ENCODE measurements at places on chromosomes 11 and 22.

DNA sequence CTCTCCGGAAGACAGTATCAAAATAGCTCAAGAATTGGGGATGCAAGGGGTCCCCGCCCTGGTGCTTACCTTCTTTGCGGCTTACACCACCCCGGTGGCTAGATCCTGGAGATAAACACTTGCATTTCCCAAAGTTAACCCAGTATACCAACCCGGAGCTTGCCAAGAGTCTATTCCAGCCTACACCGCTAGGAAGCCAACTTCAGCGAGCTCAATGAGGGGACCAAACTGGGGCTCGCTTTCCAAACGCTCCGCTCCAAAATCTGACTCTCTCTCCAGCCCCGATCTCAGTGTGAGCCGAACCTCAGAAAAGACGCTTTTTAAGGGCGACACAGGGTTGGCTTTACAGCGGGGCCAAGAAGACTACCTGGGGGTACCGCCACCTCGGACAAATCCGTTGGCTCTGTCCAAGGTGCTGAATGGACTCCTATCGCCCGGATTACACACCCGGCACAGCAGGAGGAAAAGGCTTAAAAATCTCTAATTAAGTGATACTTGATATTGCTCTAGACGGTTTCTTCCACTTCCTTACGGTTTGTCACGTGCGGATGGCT lies 20.1 kb upstream of the BDNF start:
- no peak overlapping the region for H3K4me3 ChIP-seq
- peaks cover 56% of the 10 kb centered on the region for H3K27me3 ChIP-seq
- no peak overlapping the region for H3K27ac ChIP-seq
- DNase-seq = peak; percentile 77
- no peaks in the 10 kb centered on the region for H3K36me3 ChIP-seq
- peaks cover 21% of the 10 kb centered on the region for H3K4me1 ChIP-seq

DNA sequence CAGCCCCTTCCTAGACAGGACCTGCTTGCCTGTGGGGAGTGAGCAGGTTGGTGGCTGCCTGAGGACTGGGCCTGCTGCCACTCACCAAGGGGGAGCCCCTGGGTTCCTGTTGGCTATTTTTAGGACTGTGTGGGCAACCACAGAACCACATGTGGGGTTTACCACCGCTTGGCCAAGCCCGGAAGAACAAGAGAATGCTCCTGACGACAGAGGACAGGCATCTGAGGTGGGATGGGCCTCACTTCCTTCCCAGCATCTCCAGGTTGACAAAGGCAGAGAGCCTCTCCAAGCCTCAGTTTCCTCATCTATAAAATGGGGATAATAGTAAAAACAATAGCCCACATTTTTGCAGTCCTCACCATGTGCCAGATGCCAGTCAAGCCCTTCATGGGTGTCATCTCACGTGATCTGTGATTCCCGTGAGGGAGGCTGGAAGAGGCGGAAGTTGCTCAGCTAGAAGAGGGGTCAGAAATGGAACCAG lies 43.6 kb downstream of the LRRC32 start:
- no peak overlapping the region for H3K27ac ChIP-seq
- no peaks in the 10 kb centered on the region for H3K36me3 ChIP-seq
- peak; percentile 19 for DNase-seq
- H3K27me3 ChIP-seq = no peaks in the 10 kb centered on the region
- H3K4me1 ChIP-seq = peaks cover 3% of the 10 kb centered on the region

- H3K4me1 ChIP-seq = peaks cover 3% of the 10 kb centered on the region
- no peaks in the 10 kb centered on the region for H3K36me3 ChIP-seq
- H3K4me3 ChIP-seq = no peak overlapping the region
- no peaks in the 10 kb centered on the region for H3K27me3 ChIP-seq
Measured at GRCh38 chr11:86072211-86072610, 3.3 kb upstream of the PICALM start.

DNA sequence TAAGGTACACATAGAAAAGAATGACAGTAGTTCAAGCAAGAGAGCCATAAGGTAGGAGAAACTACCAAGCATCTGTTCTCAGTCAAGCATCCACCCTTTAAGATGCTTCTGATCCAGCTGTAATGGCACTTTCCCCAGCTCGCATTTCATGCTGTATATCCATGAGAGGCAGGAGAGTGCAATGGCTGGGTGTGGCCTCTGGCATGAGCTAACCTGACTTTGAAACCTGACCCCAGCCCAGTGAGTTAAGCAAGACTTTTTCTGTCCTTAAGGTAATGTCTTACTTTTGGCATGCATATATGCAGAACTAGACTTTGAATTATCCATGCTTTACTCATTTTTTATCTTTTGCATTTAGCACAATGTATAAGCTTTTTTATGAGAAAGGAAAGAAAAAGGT lies 79.8 kb upstream of the CNTN5 start:
- H3K36me3 ChIP-seq = no peaks in the 10 kb centered on the region
- H3K27me3 ChIP-seq = no peaks in the 10 kb centered on the region
- no peak overlapping the region for H3K4me3 ChIP-seq
- DNase-seq = no peak

GRCh38 chr22:42273855-42274451 lies 3.5 kb upstream of the TCF20 start:
- no peaks in the 10 kb centered on the region for H3K36me3 ChIP-seq
- no peak overlapping the region for H3K27ac ChIP-seq
- no peak overlapping the region for H3K4me3 ChIP-seq
- DNase-seq = peak; percentile 4

GRCh38 chr22:42649246-42650099 lies at the start of gene CYB5R3:
Gene CYB5R3 (minus strand): TSS chr22:42649392. CDS start chr22:42649315, 77 bp downstream.
- peak within 1 kb of the TSS; percentile 100 for H3K4me3 ChIP-seq
- H3K27ac ChIP-seq = no peak within 1 kb of the TSS
- DNase-seq = peak; percentile 82
- H3K4me1 ChIP-seq = peaks cover 48% of the 10 kb centered on the region

- peak overlapping the region; percentile 94 for H3K27ac ChIP-seq
- H3K36me3 ChIP-seq = peaks cover 63% of the 10 kb centered on the region
- DNase-seq = peak; percentile 100
- peak overlapping the region; percentile 97 for H3K4me3 ChIP-seq
Measured at GRCh38 chr22:39519681-39520225, 609 bp upstream of the ATF4 start.

DNA sequence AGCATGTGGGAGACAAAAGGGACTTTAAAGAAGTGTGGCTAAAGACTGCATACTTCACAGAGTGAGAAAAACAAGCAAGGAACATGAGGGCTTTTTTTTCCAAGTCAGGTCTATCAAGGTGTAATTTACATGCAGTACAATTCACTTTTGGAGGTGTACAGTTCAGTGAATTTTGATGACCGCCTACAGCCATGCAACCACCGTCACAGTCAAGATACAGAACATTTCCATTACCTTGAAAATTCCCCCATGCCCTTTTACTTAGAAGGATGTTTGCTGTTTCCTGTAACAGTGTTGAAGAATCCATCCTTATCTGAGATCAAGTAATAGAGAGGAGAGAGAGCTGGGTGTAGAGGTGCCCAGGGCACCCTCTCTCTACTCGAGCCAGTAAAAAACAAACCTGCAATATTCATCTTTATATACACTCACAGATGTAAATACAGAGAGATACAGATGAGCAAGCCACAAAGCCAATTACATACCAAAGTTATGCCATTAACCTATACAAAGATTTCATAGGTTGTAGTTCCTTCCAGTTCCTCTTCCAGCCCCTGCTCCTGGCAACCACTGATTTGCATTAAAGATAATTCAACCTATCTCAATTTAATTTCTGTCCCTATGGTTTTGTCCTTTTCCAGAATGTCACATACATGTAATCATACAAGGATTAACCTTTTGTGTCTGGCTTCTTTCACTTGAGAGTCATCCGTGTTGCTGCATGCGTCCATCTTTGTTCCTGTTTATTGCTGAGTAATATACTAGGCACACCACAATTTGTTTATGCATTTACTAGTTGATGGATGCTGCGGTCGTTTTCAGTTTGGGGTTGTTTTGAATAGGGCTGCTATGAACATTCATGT lies 35.0 kb upstream of the RASD2 start:
- peaks cover 58% of the 10 kb centered on the region for H3K27me3 ChIP-seq
- no peak for DNase-seq
- no peak overlapping the region for H3K4me3 ChIP-seq
- H3K27ac ChIP-seq = no peak overlapping the region
- H3K36me3 ChIP-seq = no peaks in the 10 kb centered on the region
- H3K4me1 ChIP-seq = no peaks in the 10 kb centered on the region

Data from mesenchymal stem cell (in vitro differentiated cells and primary cell).